ENCODE measurements at places on chromosomes 6 and 20.

- peak; percentile 33 for DNase-seq
Observed at GRCh38 chr6:151240036-151240685, 394 bp downstream of the AKAP12 start.

DNA sequence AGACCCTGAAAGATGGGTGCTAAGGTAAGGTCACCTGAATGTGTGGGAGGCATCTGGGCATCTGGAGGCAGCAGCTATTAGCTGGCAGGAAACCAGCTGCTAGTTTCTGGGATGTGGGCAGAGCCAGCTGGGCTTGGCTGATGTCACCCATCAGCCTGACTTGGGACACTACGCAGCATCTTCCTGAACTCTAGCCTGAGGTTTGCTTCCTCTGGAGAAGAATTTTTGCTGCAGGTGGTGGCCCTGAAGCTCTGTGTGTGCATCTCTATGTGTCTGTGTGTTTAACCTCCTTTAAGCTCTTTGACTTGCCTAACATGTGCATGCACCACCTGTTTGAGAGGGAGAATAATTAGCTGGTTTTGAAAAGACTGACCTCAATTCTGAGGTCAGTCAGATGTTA, 465.1 kb upstream of the CHD6 start:
- no peak for DNase-seq

DNA sequence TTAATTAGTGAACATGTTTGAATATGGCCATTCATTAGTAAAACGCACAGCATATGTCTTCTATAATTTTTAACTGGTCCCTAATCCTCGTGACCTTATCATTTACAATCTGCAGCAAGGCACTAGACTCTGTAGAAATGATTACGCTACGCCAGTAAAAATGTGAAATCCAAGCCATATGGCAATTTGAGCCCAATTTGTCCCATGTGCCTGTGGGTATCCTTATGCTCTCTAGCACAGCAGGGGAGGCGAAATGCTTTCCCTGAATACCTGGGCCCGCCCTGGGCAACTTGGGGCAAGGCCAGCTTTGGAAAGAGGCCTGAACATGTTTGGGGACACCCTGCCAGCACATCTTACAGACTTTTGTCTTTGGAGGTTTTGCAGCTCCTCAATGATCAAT, 122.7 kb upstream of the AGPAT4 start:
- no peak for DNase-seq

DNA sequence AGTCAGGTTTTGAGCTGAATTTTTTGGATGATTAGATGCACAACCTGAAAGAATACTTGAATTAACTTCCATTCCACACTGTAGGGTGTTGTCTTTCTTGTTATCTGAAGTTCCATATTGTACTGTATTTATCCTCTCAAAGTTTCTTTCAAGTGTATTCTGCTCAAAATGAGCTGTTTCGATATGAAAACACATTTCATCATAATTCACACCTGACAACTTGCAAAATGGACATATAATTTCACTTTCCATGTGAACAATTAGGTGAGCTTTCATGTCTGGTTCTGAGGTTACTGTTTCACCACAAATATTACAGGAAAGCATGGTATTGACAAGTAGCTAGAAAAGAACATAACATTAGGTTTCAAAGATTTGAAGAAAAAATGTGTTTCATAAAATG, 1.7 kb downstream of the ZUP1 start:
- DNase-seq: peak; percentile 69

DNA sequence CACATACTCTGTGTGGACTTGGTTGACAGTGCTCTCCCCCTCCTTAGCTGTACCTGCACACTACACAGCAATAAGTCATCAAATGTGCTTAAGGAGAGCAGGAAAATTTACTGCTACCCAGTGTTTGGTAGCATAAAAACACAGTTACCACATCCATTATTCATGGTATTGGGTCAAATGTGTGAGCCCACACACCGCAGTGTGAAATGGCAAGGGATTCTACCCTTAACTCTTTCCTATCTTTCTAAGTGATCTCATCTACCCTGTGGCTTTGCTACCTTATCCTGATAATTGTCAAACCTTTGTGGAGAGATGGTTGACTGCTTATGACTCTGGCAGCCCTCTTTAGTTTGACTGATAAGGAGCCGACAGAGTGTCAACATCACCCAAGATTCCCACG, 47.6 kb downstream of the STX11 start:
- peak; percentile 32 for DNase-seq

DNA sequence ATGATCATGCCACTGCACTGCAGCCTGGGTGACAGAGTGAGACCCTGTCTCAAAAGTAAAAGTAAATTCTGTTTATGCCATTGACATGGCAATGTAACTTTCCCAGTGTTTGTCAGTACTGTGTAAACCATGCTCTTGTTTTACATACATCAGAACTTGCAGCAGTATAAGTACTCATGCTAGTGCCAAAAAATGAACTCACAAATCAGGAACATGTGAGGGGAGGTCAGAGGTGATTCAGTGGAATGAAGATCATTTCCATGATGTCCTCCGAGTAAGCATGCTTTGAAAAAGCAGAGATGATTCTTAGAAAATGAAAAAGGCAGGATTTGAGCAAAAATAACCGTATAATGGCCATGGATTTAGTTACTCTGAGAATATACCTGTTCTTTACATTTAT, 81.9 kb downstream of the ANKS1A start:
- DNase-seq: no peak

DNA sequence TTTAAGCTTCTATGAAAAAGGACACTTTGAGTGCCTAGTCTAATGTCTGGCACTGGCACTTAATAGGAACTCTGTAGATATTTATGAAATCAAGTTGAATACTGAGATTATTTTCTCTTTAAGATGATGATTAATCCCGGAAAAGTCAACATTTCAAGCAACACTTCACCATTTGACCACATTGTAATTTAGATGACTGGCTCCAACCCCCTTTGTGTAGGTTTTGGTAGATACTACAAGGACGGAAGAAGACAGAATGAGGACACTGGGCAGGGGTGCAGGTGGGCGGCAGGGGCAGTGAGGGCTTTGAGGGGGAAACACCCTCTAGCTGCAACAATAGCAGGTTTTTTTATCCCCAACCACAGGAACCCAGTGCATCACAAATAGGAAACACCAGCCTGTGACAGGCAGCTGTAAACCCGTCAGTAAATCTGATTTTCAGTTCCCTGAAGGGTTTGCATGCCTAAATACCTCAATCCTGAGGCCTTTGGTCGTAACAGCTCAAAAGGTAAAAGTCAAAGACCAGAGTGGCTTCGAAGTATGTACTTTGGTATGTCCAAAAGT, 4.6 kb downstream of the DTNBP1 start:
- DNase-seq: no peak

GRCh38 chr20:6699921-6700562, 67.4 kb upstream of the BMP2 start:
- no peak for DNase-seq

DNA sequence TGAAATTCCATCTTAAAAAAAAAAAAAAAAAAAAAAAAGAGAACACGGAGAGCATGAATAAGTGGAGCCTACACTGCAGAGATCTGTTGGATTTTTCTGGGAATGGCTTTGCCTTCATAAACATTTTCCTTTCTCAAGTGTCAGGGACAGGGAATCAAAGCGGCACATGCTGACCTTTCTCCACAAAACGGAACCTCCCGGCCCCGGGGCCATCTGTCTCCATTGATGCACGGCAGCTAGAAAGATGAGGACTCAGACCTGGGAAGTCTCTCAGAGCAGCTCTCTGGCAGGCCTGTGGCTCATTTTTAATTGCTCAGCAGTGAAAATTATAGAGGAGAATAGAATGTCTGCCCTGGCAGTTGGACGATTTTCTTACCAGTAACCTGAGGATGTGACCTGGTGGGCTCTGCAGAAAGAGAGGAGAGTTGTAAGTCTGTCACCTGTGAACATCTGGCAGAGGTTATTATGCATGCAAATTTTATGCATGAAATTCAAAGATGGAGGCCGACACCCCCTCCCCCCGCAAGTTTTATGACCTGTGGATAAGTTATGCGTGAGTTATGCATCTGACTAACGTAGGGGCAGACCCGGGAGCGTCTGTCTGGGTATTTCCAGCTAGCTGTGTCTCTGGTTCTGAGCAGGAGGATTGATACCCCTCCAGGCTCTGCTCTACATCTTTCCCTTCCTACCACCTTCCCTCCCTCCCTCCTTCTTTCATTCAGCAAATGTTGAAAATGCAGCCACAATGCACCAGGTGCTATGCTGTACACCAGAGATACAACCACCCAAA, 352.5 kb downstream of the CDH26 start:
- no peak for DNase-seq

DNA sequence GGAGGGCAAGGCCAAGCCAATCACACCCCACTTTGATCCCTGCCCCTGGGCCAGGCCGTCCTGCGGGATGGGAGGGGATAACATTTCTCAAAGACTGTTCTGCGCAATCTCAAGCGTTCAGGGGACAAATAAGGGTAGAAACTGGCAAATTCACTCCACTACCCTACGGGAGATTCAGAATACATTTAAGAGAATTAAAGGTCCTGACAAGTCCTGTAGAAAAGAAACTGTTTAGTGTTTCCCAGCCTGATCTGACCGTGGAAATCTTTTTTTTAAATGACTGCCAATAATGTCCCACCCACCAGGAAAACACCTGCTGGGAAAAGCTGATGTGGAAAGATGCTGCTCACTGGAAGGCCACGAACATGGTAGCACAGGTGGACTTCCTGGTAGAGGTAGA, 140.6 kb upstream of the RNF24 start:
- DNase-seq: no peak

DNA sequence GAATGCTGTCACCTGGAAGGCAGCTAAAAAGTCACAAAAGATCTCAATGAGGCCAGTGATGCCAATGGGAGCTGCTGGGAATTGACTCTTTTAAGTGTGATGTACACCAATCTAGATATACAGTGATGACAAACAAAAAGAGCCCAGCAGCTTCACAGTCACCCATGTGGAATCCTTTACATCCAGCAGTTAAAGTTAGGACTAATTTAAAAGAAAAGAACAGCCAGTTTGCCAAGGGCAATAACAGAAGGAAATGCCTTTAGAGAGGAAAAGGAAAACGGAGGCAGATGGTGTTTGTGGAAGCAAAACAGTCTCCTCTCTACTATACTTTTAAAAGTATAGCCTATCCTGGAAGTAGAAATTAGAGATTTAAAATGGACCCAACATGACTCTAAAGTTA, 873.5 kb downstream of the EPHA7 start:
- DNase-seq: no peak

DNA sequence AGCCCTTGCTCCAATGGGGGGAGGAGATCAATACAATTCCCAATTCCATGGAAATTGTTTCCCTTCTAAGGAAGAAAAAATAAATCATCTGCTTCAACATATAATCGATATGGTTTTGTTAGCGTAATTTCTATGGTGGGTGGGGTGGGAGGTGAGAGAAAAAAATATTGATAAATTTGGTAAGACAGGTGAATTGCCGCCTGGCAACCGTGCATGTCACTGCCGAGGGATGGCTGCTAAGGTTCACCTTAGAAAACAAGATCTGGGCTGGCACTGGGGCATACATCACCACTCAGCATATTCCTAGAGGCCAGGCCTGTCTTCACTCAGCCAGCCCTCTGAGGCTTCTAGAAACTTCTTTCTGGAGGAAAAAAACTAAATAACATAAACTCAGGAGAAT, 104.1 kb downstream of the ZNF217 start:
- DNase-seq: no peak

DNA sequence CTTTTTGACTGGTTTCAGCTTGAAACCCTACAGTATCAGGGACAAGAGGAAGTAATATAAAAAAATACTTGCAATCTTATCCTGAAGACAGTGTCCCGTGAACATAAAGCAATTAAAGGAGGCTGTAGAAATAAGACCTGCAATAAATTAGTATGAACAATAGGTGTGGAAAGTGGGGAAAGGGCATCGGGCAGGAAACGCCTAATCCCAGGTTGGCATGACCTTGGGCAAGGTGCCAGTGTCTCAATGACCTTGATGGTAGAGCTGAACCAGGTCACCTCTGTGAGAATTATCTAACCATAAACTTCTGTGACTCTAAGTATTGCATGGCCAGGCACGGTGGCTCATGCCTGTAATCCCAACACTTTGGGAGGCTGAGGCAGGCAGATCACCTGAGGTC, 115.2 kb downstream of the LY86 start:
- no peak for DNase-seq

- DNase-seq: no peak
Observed at GRCh38 chr6:30329331-30329730, 2.6 kb downstream of the TRIM39 start.

DNA sequence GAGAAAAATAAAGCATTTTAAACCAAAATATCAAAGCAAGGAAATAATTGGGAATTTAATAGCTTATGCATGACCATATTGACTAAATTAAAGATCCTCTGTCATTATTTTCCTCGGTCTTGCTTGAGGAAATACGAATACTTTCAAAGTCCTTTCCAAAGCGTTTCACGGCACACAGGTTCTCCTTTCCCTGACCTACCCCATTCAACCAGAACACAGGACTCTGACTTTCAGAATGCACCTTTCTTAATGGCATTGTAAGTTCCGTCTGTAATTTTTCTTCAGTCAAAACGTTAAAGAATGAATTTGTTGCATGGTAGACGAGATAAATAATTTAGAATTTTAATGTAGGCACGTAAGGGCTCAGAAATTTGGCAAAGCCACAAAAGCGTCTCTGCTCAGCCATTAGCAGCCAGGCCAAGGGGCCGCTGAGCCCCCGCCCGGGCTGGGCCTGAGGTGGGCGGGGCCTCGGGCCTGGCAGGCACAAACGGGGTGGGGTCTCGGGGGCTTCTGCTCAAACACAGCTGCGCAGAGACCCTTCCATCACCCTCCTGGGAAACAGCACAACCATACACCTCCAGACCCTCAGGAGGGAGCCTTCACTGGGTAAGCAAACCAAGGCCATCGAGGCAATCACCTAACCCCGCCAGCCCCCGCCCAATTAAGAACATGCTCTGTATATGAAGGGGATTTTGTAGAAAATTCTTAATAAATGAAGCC, 3.4 kb downstream of the NEDD9 start:
- no peak for DNase-seq

- no peak for DNase-seq
Observed at GRCh38 chr6:93604951-93605350, 185.6 kb upstream of the EPHA7 start.

- no peak for DNase-seq
Observed at GRCh38 chr6:38715016-38715689, at the start of gene DNAH8. Gene DNAH8, plus strand, starts transcription at chr6:38715311. Its CDS starts 7,499 bp downstream, at chr6:38722810.

GRCh38 chr6:157994125-157994795, 12.6 kb downstream of the SYNJ2 start:
- DNase-seq: no peak

DNA sequence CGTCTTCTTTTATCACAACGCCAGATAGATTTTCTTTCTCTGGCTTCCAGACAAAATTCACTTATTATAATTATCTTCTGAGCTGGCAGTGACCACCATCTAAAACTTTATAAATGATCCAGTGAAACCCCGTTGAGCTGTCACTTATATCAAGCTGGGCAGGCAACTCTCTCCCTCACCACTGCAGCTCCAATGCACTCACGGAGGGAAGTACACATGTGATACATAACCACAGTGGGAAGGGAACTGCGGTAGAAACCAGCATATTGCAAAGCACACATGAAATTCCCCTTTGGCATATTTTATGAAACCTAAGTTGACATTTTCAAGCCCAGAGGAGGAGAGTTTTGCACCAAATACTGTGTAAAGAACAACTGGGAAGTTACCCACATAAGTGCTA, 536.9 kb downstream of the HACE1 start:
- no peak for DNase-seq

- DNase-seq: no peak
Observed at GRCh38 chr6:13710552-13711323, 897 bp downstream of the RANBP9 start.

- no peak for DNase-seq
Observed at GRCh38 chr20:58148891-58149290, 79.6 kb downstream of the ANKRD60 start.

GRCh38 chr6:162907876-162908481, 180.2 kb downstream of the PACRG start:
- DNase-seq: peak; percentile 9

GRCh38 chr6:8057793-8058192, 6.4 kb downstream of the BLOC1S5 start:
- no peak for DNase-seq

All from activated CD4-positive, alpha-beta T cell treated with anti-CD3 and anti-CD28 coated beads, Interleukin-2, Interleukin-4, amounts not matched to agents 100 ng/mL and 50 ng/mL, durations not matched to agents 16 hours and 8 hours (primary cell).